ENCODE measurements at places on chromosomes 1 and 21.

DNA sequence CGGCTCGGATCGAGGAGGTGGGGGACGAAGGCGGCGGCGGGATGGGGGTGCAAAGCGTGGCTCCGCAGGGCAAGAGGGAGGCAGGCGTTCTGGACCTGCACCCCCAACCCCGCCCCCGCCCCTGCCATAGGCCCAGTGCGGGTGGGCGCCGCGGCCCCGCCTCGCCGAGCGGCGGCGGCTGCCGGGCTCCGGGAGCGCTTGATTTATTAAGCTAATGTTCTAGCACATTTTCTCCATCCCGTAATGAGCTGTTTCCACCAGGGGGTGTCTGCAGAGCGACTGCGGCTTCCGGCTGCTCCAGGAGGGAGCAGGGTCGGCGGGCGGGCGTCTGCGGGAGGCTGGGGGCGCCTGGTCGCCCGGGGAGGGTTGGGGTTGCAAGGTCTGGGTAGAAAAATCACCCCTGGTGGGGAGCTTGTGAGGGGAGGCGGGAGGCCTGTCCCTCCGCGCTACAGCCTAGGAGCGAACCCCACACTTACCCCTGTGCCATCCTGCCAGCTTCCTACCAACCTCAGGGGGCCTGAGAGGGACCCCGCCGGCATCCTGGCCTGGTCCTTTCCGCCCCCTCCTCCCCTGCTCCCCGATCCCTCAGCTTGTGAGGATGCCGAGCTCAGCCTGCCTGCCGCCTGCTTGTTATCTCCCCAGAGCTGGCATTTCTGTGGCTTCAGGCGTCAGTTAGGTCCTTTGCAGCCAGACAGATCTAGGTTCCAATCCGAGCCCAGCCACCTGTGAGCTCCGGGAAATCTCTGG lies 48.5 kb upstream of the ACOT11 start:
- peak; percentile 27 for DNase-seq

GRCh38 chr1:37259019-37259418 lies 215.4 kb upstream of the ZC3H12A start:
- no peak for DNase-seq

DNA sequence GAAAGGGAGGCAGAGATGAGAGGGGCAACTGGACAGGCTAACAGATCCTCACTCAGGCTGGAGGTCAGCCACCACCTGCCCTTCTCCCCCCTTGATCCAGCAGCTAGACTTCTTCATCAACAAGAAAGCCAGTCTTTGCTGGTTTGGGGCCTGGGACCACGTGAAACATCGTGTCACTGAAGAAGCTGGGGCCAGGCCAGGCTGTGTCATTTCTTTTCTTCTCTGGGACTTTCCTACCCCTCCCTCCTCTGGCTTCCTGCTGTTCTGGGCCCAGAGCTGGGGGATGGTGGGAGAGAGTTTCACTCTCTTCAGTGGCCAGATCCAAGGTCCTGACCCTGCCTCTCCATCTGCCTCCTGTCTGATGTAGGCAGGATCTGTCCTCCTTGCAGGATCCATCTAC lies 18.1 kb upstream of the SLC26A9 start:
- no peak for DNase-seq

DNA sequence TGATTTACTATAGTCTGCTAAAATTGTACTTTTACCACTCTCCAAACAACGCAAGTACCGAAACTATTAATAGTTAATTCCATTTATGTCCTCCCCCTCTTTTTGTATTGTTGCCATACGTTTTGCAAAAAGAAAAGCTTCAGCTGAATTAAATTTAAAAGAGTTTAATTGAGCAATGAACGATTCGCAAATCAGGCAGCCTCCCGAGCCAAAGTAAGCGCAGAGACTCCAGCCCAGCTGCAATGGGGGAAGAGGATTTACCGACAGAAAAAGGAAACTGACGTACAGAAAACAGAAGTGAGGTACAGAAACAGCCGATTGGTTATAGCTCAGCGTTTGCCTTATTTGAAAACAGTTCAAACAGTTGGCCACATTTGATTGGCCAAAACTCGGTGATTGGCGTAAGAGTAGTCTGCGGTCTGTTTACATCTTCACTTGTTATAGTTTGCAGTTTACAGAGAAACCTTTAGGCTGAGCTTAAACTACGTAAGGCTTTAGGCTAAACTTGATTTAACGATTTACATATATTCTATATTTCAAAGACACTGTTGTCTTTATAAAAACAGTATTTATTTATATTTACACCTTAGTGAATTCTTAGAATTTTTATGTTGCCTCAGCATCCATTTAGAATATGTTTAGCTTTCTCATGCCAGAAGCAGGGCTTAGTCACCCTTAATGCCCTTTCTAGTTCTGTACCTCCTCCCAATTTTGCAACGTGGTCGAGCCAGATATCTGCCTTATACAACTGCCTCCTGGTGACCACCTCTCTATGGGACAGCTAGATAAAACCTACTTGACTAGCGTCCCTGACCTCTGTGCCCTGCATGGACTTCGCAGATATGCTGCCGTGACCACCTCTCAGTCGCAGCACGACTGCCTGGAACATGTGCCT lies 23.8 kb downstream of the CR1 start:
- no peak for DNase-seq

GRCh38 chr1:78040484-78041089 lies 5.2 kb upstream of the GIPC2 start:
- no peak for DNase-seq

GRCh38 chr1:157509546-157510232 lies 42.6 kb downstream of the FCRL5 start:
- no peak for DNase-seq
